ENCODE measurements at places on chromosomes 16 and 17. TPM values are rescaled to one million over a fixed set of nuclear protein-coding genes. Genes with fewer than 3 reads are reported as not detected.
A peak's percentile ranks its signal among the peaks of the same experiment; 100 is the strongest.

GRCh38 chr17:1975573-1975972, 49.6 kb downstream of the RTN4RL1 start:
- no peaks in the 10 kb centered on the region for H3K4me1 ChIP-seq
- H3K4me3 ChIP-seq, result no peak overlapping the region
- no peak overlapping the region for H3K27ac ChIP-seq
- H3K27me3 ChIP-seq, result peaks cover 23% of the 10 kb centered on the region
- no peaks in the 10 kb centered on the region for H3K36me3 ChIP-seq
- DNase-seq, result no peak

- no peak overlapping the region for H3K27ac ChIP-seq
- no peaks in the 10 kb centered on the region for H3K4me1 ChIP-seq
- no peak overlapping the region for H3K4me3 ChIP-seq
- DNase-seq, result no peak
Observed at GRCh38 chr16:22711847-22712246, 102.1 kb upstream of the HS3ST2 start.

- H3K4me3 ChIP-seq, result no peak overlapping the region
- H3K27ac ChIP-seq, result no peak overlapping the region
- H3K4me1 ChIP-seq, result peaks cover under 1% of the 10 kb centered on the region
- no peaks in the 10 kb centered on the region for H3K27me3 ChIP-seq
- no peak for DNase-seq
Observed at GRCh38 chr16:1640261-1640941, 28.2 kb downstream of the CRAMP1 start.

- peaks cover 3% of the 10 kb centered on the region for H3K4me1 ChIP-seq
- H3K4me3 ChIP-seq, result no peak overlapping the region
- no peak overlapping the region for H3K27ac ChIP-seq
- H3K27me3 ChIP-seq, result no peaks in the 10 kb centered on the region
- DNase-seq, result peak; percentile 76
- no peaks in the 10 kb centered on the region for H3K36me3 ChIP-seq
Observed at GRCh38 chr16:58421529-58421928, 29.3 kb downstream of the GINS3 start.

GRCh38 chr17:35117984-35118383, 1.7 kb downstream of the RAD51D start:
- H3K27ac ChIP-seq, result no peak overlapping the region
- no peaks in the 10 kb centered on the region for H3K36me3 ChIP-seq
- no peak overlapping the region for H3K4me3 ChIP-seq

GRCh38 chr17:79647456-79647915, 36.6 kb upstream of the RBFOX3 start:
- H3K27me3 ChIP-seq, result no peaks in the 10 kb centered on the region
- no peak overlapping the region for H3K4me3 ChIP-seq
- H3K27ac ChIP-seq, result no peak overlapping the region
- H3K4me1 ChIP-seq, result no peaks in the 10 kb centered on the region
- no peak for DNase-seq
- no peaks in the 10 kb centered on the region for H3K36me3 ChIP-seq

DNA sequence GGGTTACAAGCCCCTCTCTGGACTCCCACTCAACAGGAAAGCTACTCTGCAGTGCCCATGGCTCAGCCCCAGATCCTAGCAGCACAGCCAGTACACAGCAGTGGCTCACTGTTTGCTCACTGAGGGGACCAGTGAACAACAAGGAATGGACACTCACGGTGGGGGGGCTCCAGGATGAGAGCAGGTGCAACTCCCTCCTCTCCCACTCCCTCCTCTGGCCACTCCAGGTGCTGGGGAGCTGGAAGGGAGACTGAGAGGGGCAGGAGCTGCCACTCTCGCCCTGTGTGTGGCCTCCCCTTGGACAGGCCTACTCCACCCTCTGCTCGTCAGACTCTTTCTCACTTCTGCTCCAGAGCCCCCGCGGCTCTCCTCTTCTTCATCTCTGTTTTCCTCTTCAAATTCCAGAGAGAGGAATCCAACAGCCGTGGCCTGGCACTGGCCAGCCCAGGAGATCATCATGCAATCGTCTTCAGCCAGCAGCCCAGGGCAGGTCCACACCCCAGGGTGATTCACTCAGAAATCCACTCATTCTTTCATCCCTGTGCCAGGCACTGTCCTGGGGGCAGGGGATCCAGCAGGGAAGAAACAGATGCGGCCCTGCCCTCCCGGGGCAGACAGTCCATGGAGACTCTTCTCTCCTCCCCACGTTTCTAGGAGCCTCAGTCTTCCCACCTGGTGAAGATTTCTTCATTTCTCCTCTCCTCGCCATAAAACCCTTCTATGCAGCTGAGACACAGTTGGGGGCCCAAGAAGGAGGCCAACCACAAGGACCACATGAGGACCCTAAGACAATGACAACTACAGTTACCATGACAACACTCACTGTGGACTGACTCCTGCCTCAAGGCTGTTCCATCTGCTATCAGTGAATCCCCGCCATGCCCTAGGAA, 30.7 kb downstream of the CFAP20 start:
- peak; percentile 10 for DNase-seq
- no peaks in the 10 kb centered on the region for H3K36me3 ChIP-seq
- H3K27me3 ChIP-seq, result no peaks in the 10 kb centered on the region
- H3K4me1 ChIP-seq, result no peaks in the 10 kb centered on the region
- H3K4me3 ChIP-seq, result no peak overlapping the region

DNA sequence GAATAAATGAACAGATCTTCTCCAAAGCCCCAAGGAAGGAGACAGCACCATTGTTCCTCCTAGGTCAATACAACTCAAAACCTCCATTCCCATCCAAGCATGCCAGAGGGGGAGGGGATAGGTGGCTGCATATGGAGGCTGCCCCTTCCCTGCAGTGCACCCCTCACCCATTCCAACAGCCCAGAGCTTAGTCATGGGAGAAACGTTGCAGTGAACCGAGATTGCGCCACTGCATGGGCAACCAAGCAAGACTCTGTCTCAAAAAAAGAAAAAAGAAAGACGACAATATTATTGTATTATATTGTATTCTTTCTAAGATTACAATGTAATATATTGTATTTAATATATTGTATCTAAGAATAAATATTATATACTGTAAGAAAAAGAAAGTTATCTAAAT, 36.4 kb upstream of the CD300E start:
- H3K27ac ChIP-seq, result no peak overlapping the region
- no peak for DNase-seq
- no peak overlapping the region for H3K4me3 ChIP-seq
- no peaks in the 10 kb centered on the region for H3K36me3 ChIP-seq

DNA sequence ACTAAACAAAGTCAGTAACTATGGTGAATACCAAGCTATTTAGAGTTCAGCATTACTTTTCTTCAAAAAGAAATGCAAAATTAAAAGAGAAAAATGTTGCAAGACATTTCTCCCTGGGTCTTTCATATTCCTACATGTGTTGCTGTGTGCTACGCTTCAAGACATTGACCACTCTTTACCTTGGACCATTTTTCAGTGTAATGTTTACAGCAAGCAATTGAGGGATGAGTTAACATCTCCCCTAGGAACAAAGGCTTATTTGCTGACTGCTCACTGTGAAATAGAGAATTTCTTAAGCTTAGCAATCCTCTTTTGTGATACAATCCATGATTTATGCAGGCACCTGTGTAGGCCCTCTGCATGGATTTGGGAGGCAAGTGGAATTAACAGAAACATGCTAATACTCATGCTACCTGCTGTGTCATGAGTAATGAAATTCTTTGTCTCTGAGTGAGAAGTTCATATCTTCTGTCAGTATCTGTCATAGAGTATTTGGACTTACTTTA, 1202.9 kb upstream of the CDH8 start:
- no peaks in the 10 kb centered on the region for H3K4me1 ChIP-seq
- H3K4me3 ChIP-seq, result no peak overlapping the region
- DNase-seq, result no peak
- H3K27me3 ChIP-seq, result no peaks in the 10 kb centered on the region
- H3K36me3 ChIP-seq, result no peaks in the 10 kb centered on the region
- H3K27ac ChIP-seq, result no peak overlapping the region

DNA sequence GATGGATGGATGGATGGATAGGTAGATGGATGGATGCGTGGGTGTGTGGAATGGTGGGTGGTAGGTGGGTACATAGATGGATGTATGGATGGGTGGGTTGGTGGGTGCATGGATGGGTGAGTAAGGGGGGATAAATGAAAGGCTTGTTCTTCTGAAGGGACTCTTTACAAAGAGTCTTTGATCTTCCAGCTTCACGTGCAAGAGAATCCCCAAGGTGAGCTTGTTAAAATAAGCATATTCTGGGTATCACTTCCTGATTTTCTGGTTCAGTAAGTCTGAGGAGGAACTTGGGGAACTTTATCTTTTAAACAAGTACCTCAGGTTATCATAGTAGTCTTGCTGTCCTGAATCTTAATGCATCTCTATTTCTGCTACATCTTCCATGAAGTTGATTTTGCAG, 639.1 kb downstream of the MAF start:
- no peaks in the 10 kb centered on the region for H3K27me3 ChIP-seq
- no peak overlapping the region for H3K27ac ChIP-seq
- no peak overlapping the region for H3K4me3 ChIP-seq
- H3K36me3 ChIP-seq, result no peaks in the 10 kb centered on the region
- DNase-seq, result no peak

DNA sequence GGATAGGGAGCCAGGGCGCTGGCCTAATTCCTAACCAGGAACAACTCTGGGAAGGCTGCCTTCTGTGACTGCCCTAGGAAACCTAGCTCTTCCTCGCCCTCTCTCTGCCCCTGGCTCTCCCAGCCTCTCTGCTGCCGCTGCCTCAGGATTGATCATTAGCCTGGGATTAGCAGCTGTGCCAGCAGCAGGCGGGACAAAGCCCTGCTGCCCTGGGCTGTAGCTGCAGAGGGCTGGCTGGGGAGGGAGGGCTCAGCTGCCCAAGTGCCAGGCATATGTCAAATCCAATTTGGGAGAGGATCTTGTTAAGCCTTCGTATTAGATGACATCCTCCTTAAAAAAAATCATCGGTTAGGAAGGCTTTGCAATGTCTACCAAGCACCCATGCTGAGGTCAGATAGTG, 144.8 kb upstream of the CCL2 start:
- no peaks in the 10 kb centered on the region for H3K36me3 ChIP-seq
- no peaks in the 10 kb centered on the region for H3K27me3 ChIP-seq
- no peak for DNase-seq
- no peaks in the 10 kb centered on the region for H3K4me1 ChIP-seq
- H3K27ac ChIP-seq, result no peak overlapping the region

GRCh38 chr16:27503662-27504061, 46.1 kb downstream of the GTF3C1 start:
- no peaks in the 10 kb centered on the region for H3K4me1 ChIP-seq
- H3K27me3 ChIP-seq, result no peaks in the 10 kb centered on the region
- peaks cover 68% of the 10 kb centered on the region for H3K36me3 ChIP-seq
- no peak for DNase-seq
- H3K4me3 ChIP-seq, result no peak overlapping the region

GRCh38 chr17:74123866-74124444, 79.5 kb upstream of the RPL38 start:
- H3K27me3 ChIP-seq, result no peaks in the 10 kb centered on the region
- H3K4me3 ChIP-seq, result no peak overlapping the region
- H3K36me3 ChIP-seq, result no peaks in the 10 kb centered on the region
- no peak for DNase-seq
- H3K27ac ChIP-seq, result no peak overlapping the region

DNA sequence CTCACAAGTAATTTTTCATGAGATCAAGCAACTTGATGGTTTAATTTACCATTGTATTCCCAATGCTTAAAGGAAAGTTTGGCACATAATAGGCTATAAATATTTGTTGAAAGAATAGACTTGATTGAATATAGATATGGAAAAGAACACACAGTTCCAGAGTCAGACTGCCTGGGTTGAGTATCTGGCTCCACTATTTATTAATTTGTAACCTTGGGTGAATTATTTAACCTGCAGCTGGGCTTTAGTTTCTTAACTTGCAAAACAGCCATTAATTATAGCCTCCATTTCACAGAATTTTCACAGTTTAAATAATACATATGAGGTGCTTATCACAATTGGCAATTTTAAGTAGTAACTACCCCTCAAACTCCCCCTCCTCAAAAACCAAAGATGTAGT, 73.6 kb downstream of the NCOR1 start:
- no peak overlapping the region for H3K4me3 ChIP-seq
- no peaks in the 10 kb centered on the region for H3K27me3 ChIP-seq
- no peak overlapping the region for H3K27ac ChIP-seq
- no peaks in the 10 kb centered on the region for H3K4me1 ChIP-seq

DNA sequence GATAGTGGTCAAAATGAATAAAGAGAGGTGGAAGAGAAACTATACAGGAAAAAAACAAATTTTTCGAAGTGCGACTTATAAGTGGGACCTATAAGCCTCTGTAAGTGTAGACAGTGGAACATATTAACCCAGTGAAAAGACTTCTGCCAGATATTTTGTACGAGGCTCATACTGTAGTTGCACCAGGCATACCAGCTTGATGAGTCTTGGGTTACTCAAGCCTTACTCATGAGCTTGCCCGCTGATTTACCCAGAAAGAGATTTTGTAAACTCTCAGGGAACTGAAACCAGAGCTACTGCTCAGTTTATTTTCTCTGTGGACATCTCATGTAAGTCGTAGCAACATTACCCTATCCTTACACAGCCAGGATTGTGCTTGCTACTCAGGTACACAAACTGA, 708.0 kb upstream of the SOX9 start:
- H3K27me3 ChIP-seq, result no peaks in the 10 kb centered on the region
- no peaks in the 10 kb centered on the region for H3K36me3 ChIP-seq
- peaks cover 21% of the 10 kb centered on the region for H3K4me1 ChIP-seq

DNA sequence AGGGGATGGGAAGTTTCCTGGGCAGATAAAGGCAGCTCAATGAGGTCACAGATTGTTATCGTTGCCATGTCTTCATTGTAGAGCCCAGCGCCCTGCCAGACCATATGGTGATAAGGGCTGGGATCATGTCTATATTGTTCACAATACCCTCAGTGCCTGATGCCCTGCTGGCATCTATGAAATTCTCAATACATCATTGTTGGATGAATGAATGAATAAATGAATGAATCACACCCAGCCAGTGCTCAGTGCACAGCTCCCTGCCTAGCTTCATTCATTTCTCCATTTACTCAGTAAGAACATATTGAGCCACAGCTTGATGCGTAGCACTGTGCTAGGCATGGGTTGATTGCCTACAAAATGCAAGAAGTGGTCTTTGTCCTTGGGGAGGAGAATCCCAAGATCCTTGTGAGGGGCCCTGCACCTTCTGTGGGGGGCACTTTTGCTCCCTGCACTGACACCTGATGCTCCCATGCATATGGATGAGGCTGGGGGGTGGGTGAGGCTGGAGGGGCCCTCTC, 29.7 kb downstream of the MRC2 start:
- no peak for DNase-seq
- peaks cover 20% of the 10 kb centered on the region for H3K4me1 ChIP-seq
- H3K27ac ChIP-seq, result no peak overlapping the region
- no peaks in the 10 kb centered on the region for H3K27me3 ChIP-seq

The HASPIN gene
- total RNA-seq, result 2.4 TPM

The RDM1 gene
- not detected for total RNA-seq

The KRTAP3-2 gene
- not detected for total RNA-seq

The TMEM231 gene
- 10.7 TPM for total RNA-seq

The KCNH6 gene
- not detected for total RNA-seq

The NPIPB9 gene
- total RNA-seq, result 2.3 TPM
